ENCODE measurements at places on chromosomes 5 and 9.
A peak's percentile ranks its signal among the peaks of the same experiment; 100 is the strongest.

- H3K36me3 ChIP-seq = no peaks in the 10 kb centered on the region
- H3K4me1 ChIP-seq = peaks cover 16% of the 10 kb centered on the region
- no peaks in the 10 kb centered on the region for H3K27me3 ChIP-seq
Measured at GRCh38 chr5:36658038-36658756, 51.8 kb downstream of the SLC1A3 start.

GRCh38 chr9:128689820-128690683 is 1.0 kb downstream of the SET start:
- peaks cover 5% of the 10 kb centered on the region for H3K4me1 ChIP-seq
- H3K27ac ChIP-seq = peak overlapping the region; percentile 57
- H3K27me3 ChIP-seq = no peaks in the 10 kb centered on the region

DNA sequence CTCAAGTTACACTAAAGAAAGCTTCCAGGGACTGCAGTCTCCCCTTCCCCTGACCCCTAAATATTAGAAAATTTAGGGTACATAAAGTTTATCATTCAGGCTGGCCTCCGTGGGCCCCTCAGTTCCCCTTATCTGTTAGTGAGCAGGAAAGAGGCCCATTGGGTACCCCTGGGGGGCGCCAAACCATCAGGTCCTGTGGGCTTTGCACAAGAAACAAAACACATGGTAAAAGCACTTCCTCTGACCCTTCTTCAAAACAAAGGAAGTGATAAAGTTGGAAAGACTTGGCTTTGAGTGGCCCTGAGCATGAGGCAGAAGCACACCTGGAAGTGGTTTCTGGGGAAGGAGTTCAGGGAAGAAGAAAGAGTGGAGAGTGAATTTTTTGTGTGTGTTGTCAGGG is 213.0 kb downstream of the SMARCA2 start:
- H3K4me1 ChIP-seq = no peaks in the 10 kb centered on the region
- peak; percentile 44 for DNase-seq
- no peak overlapping the region for H3K27ac ChIP-seq
- H3K4me3 ChIP-seq = no peak overlapping the region
- no peaks in the 10 kb centered on the region for H3K27me3 ChIP-seq

DNA sequence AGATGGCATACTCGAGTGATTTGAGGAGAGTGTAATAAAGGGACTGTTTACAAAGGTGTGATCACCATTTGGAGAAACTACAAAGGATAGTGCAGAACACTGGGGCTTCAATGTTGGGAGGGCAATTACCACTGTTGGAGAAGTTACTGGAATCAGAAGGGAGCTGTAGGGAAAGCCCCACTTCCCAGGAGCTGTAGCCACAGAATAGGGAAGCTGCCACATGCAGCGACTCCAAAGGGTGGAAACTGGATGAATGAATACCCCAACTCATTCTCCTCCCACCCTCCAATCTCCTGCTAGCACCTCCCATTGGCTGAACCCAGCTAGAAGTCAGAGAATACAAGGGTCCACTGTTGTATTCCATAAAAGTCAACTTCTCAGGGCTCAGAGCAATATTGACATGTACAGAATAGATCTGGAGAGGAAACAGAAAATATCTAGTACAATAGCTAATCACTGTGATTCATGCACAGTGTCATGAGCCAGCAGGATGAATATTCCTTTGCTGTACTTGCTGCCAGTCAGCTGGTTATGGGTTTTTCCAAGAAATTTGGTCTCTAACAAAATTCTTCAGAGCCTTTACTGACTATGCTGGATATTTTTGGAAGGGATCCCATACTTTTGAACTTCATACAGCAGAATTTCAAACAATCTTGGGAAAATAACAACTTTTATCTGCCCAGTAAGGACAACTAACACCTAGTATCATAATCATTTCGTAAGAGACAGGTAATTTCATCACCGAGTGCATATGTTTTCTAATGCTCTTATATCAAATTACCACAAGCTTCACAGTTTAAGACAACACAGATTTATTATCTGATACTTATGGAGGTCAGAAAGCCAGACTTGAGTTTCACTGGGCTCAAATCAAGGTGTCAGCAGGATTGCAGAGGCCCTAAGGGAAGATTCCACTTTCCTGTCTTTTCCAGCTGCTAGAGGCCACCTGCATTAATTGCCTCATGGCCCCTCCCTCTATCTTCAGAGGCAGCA is 39.6 kb downstream of the PDCD1LG2 start:
- no peaks in the 10 kb centered on the region for H3K27me3 ChIP-seq
- no peak overlapping the region for H3K4me3 ChIP-seq
- H3K27ac ChIP-seq = no peak overlapping the region

- DNase-seq = no peak
- H3K4me3 ChIP-seq = no peak overlapping the region
- H3K36me3 ChIP-seq = peaks cover 2% of the 10 kb centered on the region
- no peak overlapping the region for H3K27ac ChIP-seq
Measured at GRCh38 chr5:154418344-154418820, 27.4 kb upstream of the SAP30L start.

- no peak overlapping the region for H3K27ac ChIP-seq
Measured at GRCh38 chr9:124355039-124355940, 60.0 kb downstream of the PSMB7 start.

GRCh38 chr5:172052450-172053236 is 46.2 kb upstream of the FBXW11 start:
- no peak for DNase-seq
- no peaks in the 10 kb centered on the region for H3K27me3 ChIP-seq
- peaks cover 7% of the 10 kb centered on the region for H3K4me1 ChIP-seq
- H3K36me3 ChIP-seq = no peaks in the 10 kb centered on the region
- H3K27ac ChIP-seq = no peak overlapping the region
- H3K4me3 ChIP-seq = no peak overlapping the region

- no peaks in the 10 kb centered on the region for H3K36me3 ChIP-seq
- peaks cover 3% of the 10 kb centered on the region for H3K4me1 ChIP-seq
- H3K27me3 ChIP-seq = no peaks in the 10 kb centered on the region
- H3K4me3 ChIP-seq = no peak overlapping the region
- no peak overlapping the region for H3K27ac ChIP-seq
- DNase-seq = no peak
Measured at GRCh38 chr9:111477677-111478076, 6.5 kb downstream of the ECPAS start.

- H3K27ac ChIP-seq = no peak overlapping the region
- no peaks in the 10 kb centered on the region for H3K4me1 ChIP-seq
Measured at GRCh38 chr5:148864113-148864841, 37.9 kb downstream of the ADRB2 start.

- H3K27ac ChIP-seq = peak overlapping the region; percentile 96
- no peaks in the 10 kb centered on the region for H3K27me3 ChIP-seq
- 0 out of 2 replicates have a peak, but pooled peaks cover 7% of the 10 kb centered on the region for H3K4me1 ChIP-seq
Measured at GRCh38 chr5:10250806-10251276, 761 bp downstream of the CCT5 start.

DNA sequence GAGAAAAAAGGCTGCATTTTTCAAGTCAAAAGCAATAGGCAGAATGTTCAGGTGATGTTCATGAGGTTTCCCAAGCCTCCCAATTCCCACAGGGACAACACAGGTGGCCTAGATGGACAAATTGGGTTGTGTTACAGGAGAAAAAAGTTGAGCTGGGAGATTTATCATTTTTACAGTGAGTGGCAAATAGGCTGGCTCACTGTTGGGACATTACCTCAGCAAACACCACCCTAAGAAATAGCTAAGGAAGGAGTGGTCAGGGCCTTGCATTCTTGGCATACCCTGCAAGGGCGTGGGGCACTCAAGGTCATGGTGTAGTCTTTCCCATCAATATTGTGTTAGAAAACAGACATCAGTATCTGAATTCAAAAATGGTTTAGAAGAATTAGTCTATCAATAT is 23.3 kb upstream of the CPLANE1 start:
- DNase-seq = no peak
- no peaks in the 10 kb centered on the region for H3K4me1 ChIP-seq
- no peaks in the 10 kb centered on the region for H3K36me3 ChIP-seq
- H3K4me3 ChIP-seq = no peak overlapping the region

DNA sequence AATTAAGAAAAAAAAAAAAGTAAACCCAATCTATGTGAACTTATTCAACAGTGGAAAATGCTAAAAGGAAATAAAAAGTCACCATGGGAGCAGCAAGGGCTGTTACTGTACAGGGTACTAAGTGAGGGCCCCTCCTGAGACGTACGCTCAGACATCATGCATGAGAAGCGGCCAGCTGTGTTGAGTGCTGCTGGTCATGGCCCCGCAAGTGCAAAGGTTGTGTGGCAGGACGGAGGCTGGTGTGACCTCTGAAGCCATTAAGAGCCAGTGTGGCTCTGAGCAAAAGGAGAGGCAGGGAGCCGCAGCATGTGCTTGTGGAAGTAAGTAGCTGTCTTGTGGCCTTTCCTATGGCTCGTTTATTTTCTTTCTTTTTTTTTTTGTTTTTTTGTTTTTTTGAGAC is 3.1 kb upstream of the ZNF79 start:
- H3K36me3 ChIP-seq = no peaks in the 10 kb centered on the region
- no peak for DNase-seq
- H3K27ac ChIP-seq = no peak overlapping the region
- no peak overlapping the region for H3K4me3 ChIP-seq

DNA sequence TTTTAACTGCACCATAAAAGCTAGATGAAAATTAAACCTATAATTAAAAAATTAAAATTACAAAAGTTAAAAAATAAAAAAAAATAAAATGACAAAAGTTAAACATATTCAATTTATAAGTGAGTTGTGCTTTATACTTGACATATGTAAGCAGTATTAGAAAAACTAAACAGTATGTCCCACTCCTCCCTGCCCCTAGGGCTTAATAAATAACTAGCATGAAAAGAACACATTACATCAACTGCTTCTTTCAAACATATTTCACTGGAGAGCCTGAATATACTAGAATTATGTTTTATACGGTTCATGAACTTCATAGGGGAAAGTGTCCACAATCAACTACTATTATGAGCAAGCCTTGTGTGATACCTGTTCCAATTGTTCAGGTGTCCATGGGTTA is 47.6 kb downstream of the ECPAS start:
- peaks cover 61% of the 10 kb centered on the region for H3K36me3 ChIP-seq
- H3K27ac ChIP-seq = no peak overlapping the region
- H3K27me3 ChIP-seq = no peaks in the 10 kb centered on the region
- H3K4me1 ChIP-seq = no peaks in the 10 kb centered on the region

DNA sequence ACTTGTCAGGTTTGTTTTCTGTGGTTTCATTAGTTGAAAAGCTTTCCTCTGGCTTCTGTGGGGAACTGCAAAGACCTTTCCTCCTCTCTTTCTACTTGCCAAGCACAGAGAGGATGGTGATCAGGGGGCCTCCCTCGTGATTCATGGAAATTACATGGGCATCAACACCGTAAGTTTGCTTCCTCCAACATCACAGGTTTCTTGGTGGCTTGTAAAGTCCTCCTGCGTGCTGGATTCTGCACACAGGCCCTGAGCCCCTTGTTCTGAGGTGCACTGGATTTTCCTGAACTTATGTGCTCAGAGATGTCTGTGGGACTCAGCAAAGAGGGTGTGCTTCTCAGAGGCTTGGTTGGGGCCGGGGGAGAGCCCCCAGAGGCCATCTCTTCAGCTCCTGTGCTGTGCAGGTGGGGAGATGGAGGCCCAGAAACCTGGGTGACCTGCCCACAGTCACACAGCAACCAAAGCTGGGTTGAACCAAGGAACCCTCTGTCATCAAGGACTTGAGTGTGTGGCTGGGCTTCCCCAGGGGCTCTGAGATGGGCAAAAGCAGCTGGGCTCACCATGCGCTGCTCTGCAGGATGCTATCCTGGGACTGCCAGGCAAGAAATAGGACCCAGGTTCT is 36.5 kb downstream of the RGS3 start:
- H3K4me1 ChIP-seq = peaks cover 21% of the 10 kb centered on the region
- DNase-seq = no peak
- no peak overlapping the region for H3K4me3 ChIP-seq
- no peaks in the 10 kb centered on the region for H3K27me3 ChIP-seq
- H3K36me3 ChIP-seq = no peaks in the 10 kb centered on the region
- H3K27ac ChIP-seq = no peak overlapping the region

DNA sequence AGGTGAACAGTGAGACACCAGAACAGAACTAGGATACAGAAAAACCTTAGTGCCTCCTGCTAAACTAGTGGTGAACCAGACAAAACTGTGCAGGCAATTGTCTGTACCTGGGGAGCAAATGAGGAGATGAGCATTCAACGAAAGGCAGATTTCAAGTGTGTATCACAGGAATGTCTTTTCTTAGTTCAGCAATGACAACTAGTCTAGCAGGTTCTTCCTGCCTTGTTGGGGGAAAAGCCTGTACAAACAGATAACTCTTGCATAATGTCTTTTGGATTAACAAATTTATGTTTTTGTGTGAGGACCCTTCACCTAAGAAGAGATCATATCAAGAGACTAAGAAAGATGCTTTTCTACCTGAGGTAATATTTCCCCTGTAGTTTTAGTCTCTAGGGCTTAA is 21.8 kb upstream of the DENND4C start:
- no peak for DNase-seq
- no peaks in the 10 kb centered on the region for H3K27me3 ChIP-seq
- no peaks in the 10 kb centered on the region for H3K4me1 ChIP-seq
- H3K4me3 ChIP-seq = no peak overlapping the region
- no peaks in the 10 kb centered on the region for H3K36me3 ChIP-seq
- H3K27ac ChIP-seq = no peak overlapping the region

- no peak for DNase-seq
- H3K4me1 ChIP-seq = no peaks in the 10 kb centered on the region
- peaks cover 2% of the 10 kb centered on the region for H3K36me3 ChIP-seq
- no peak overlapping the region for H3K4me3 ChIP-seq
- H3K27ac ChIP-seq = no peak overlapping the region
- H3K27me3 ChIP-seq = no peaks in the 10 kb centered on the region
Measured at GRCh38 chr5:148094336-148094735, 30.6 kb downstream of the SPINK5 start.

- peaks cover 2% of the 10 kb centered on the region for H3K4me1 ChIP-seq
- H3K27ac ChIP-seq = no peak overlapping the region
- no peaks in the 10 kb centered on the region for H3K36me3 ChIP-seq
- no peaks in the 10 kb centered on the region for H3K27me3 ChIP-seq
Measured at GRCh38 chr5:122385808-122386207, 73.8 kb downstream of the SNCAIP start.

DNA sequence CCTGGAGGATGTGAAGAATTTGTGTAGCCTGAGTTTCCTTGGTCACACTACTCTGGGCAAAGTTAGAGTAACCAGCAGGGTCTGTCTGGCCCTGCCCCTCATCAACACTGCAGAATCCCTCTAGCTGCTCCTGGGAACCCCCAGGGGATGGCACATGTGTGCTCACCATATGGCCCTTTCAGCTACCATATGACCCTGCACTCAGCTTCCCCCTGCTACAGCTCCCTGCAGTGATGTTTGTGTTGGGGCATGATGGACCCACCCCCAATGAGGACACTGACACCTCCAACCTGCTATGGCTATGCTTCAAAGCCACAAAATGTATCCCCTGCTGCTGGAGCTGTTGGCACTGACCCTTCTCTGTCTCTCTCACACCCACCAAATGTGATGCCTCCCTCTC is 152.7 kb downstream of the SNX18 start:
- H3K36me3 ChIP-seq = no peaks in the 10 kb centered on the region
- H3K4me3 ChIP-seq = no peak overlapping the region
- no peak for DNase-seq
- H3K27ac ChIP-seq = no peak overlapping the region

GRCh38 chr9:130010151-130010988 is 32.6 kb downstream of the FNBP1 start:
- no peak overlapping the region for H3K27ac ChIP-seq
- no peaks in the 10 kb centered on the region for H3K36me3 ChIP-seq
- H3K4me1 ChIP-seq = no peaks in the 10 kb centered on the region
- DNase-seq = no peak

- no peak overlapping the region for H3K27ac ChIP-seq
- H3K36me3 ChIP-seq = no peaks in the 10 kb centered on the region
- no peaks in the 10 kb centered on the region for H3K4me1 ChIP-seq
- no peak overlapping the region for H3K4me3 ChIP-seq
- H3K27me3 ChIP-seq = no peaks in the 10 kb centered on the region
- DNase-seq = no peak
Measured at GRCh38 chr5:154526231-154527226, 48.5 kb upstream of the HAND1 start.
